CD4-positive, alpha-beta T cell treated with Interleukin-4 for 4 hours (primary cell): ENCODE measurements at places on chromosomes 12 and 14.

DNA sequence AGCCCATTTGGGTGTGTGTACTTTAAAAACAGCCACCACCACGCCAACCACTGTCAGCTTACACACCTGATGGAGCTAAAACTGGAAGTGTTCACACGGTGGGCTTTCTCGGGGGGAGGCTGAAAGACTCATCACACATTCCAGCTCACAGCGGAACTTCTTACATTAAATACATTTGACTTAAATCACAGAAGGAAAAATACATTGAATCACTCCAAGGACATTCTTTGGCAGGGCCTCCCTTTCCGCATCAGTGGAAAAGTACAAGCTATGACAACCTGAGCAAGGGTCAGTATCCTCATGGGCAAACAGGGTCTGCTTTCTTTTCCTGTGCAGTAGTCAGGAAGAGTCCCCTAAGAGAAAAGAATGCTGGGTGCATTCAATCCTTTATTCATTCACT, 31.0 kb upstream of the TC2N start:
- DNase-seq = no peak

GRCh38 chr12:11576104-11576503, 73.4 kb upstream of the ETV6 start:
- no peak for DNase-seq

DNA sequence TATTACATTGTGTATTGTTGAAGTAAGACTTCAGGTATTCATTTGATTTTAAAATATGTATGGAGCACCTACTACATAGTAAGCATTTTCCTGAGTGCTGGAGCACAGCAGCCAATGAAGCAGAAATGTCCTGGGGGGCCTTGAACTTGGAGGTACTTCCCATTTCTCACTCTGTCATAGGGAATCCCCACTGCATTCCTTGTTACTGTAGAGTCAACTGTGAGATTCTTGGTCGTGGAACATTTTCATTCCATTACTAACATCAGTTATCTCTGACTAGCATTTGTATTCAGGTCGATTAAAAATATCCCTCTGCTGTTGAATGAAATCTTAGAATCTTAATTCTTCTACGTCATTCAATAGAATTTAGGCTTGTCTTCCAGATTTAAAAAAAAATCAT, 66.7 kb downstream of the PDE3A start:
- no peak for DNase-seq

DNA sequence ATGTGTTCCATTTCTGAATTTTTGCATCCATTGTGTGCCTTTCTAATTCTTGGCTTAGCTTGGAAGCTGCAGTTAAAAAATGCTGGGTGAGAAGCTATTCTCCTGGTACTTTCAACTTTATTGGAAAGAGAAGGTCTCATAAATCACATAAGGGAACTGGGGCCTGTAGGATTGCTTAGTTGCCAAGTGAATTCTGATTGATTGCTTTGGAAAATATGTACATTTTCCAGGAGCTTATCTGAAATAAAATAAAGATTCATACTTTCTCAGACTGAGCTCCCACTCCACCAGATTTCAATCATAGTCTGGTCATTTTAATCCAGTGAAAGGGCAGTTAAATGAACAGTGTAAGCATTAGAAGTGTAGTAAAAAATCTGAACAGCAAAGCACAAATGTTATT, 50.0 kb upstream of the PRICKLE1 start:
- no peak for DNase-seq
